ENCODE measurements at places on chromosomes 5 and 9.

- DNase-seq = no peak
These were observed 29.8 kb downstream of the NR2F1 start for GRCh38 chr5:93612855-93613243.

DNA sequence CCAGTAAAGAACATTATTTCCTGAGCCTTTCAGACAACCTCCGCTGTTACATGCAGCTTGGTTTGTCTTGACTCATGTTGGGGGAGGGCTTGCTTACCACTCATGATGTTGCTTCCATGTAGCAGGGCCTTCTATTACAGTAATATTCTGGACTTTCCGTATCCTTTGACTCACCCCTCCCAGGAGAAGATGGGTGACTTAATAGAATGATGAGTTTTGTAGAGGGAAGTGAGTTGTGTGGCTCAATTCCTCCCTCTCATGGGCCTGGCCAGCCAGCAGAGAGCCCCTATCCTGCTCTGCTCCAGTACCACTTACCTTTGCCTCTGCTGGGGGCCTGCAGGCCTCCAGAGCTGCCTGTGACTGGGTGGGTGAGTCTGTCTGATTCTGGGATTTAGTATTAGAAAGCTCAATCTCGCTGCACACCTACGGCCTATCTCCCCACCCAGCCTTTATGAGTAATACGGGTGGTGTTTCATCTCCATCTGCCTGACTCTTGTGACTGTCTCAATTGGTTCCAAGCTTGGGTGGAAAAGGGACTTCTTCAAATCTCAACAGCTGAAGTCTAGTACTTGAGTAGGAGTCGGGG lies 52.6 kb upstream of the KLF9 start:
- no peak for DNase-seq

DNA sequence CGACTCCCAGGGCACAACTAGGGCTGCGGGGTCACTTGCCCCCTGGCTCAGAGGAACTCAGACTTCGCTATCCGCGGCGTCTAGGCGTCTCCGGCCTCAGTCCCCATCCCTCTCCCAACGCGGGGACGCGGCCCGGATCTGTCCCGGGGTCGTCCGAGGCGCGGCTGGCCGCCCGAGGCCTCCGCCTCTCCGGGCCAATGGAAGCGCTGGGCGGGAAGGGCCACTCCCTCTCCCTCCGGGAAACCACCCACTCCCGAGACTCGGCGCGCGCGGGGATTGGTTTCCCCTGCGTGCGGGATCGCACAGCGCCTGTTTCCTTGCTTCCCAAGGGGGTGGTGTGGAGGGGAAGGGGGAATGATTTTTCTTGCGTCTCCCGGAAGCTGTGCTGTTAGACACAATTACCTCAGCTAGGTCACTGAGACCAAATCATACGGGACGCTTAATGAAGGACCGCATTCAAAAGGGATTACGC lies 38.3 kb downstream of the NR2F1 start:
- DNase-seq = no peak

GRCh38 chr9:130276955-130277354 lies 11.4 kb downstream of the HMCN2 start:
- DNase-seq = no peak

DNA sequence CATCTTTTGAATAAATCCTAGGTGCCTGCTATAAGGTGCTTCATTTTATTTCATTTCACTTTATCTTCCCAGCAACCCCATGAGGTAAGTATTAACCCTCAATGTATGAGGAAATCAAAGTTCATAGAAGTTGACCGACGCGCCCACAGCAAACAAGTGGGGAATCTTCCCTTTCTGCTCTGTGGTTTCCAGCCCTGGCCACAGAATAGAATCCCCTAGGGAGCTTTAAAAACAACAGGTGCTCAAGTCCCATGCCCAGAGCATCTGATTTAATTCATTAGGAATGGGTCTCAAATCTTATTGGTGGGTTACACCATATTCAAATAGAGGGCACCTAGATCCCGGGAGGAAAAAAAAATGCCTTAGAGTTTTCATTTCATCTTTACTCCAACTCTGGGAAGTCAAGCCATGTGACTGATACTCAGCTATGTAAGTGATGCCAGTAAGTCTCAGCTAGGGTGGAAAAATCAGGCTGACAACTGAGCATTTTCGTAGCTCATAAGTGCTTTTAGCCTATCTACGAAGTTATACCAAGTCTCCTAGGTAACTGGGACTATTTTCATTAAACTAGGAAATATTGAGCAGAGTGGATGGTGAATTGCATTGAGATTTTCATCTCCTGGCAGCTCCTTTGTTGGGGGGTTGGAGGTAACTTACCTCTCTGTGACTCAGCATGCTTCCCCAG lies 353.4 kb upstream of the SLC30A5 start:
- no peak for DNase-seq

Data from esophagus squamous epithelium (tissue), 5 donors.